Hindlimb muscle (tissue), 1 donor: ENCODE measurements at places on chromosomes 2 and 18. TPM values are rescaled to one million over a fixed set of nuclear protein-coding genes. Genes with fewer than 3 reads are reported as not detected.

Gene FLACC1
- polyA plus RNA-seq, result 1.4 TPM

Gene VPS4B
- polyA plus RNA-seq, result 24.7 TPM

Gene FAP
- 49.7 TPM for polyA plus RNA-seq

Gene C2orf80
- not detected for polyA plus RNA-seq

Gene ADRA2B
- 2.7 TPM for polyA plus RNA-seq

Gene NABP1
- 16.0 TPM for polyA plus RNA-seq

Gene LOXHD1
- polyA plus RNA-seq, result 2.8 TPM
